Bone marrow (tissue), 2 donors: ENCODE measurements at places on chromosomes 5 and 9.

DNA sequence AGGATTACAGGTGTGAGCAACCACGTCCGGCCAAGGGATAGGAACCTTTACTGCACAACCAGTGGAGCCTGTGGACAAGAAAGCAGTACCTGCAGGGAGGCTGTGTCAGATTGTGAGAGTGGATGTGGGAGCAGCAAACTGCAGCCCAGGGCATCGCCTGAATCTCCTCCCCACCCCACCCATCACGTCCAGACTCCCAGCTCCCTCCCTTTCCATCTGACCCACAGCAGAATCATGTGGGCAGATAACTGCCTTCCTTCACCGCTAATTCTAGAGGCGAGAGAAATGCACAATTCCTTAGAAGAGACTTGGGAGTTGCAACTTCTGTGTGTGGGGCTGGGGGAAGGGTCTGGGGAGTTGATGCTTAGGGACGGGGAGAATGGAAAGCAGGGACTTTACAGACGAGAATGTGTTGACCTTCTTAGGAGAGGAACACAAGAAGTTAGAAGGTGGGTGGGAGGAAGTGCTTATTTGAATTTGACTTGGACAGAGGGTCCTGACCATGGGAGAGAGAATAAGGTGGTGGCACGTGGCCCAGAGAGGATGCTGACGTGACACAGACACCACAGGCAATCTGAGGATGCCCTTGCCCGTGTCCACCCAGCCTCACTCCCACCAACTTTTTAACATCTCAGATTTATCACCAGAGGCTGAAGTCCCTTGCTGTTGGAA, 4.5 kb upstream of the LCP2 start:
- DNase-seq: no peak

DNA sequence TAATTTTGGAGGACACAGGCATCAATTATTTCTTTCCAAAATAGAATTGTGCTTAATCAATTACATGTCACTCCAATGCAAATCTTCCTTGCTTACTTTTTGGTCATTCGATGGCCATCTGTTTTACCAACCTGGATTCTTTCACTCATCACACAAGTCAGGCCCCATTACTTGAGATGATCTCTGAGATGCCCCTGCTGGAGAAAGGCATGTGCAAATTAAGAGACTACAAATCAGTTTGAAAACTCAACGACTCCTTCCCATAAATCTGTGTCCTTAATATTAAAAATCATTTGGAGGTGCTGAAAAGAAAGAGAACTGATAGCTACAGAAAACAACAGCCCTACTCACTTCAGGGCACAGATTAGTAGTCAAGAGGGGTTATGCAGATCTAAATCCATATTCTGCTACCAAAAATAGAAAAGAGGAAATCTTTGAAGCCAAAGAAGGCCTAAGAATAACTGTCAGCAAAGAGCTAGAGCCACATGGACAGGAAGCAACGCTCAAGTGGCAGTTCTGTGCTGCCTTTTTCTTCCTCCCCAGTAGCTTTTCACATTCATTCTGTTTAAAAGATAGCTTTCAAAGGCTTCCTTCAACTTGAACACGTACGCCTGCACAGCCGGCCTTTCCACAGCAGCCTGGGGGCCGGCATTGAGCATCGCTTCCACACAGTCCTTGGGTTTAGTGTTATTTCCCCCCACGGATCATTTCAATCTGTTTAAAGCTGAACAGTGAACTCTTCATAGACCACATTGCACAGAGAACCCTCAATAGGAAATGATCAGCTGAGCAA, 79.3 kb upstream of the MAP3K1 start:
- DNase-seq: no peak

DNA sequence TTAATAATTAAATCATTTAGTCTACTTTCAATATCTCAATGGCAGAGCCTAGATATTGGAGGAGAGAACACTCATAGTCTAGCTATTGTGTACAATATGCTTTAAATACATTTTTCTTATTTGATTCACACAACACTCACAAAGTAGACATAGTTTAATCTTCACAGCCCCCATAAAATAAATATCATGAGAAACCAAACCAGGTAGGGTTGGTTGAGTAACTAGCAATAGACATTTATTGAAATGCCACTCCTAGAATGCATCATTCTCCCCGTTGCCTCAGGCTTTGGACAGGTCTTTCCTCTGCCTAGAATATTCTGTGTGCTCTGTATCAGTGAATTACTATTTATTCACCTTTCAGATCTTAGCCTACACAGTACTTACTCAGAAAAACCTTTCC, 141.9 kb downstream of the CEMIP2 start:
- no peak for DNase-seq

GRCh38 chr5:143222287-143223231, 180.9 kb downstream of the NR3C1 start:
- peak; percentile 23 for DNase-seq

DNA sequence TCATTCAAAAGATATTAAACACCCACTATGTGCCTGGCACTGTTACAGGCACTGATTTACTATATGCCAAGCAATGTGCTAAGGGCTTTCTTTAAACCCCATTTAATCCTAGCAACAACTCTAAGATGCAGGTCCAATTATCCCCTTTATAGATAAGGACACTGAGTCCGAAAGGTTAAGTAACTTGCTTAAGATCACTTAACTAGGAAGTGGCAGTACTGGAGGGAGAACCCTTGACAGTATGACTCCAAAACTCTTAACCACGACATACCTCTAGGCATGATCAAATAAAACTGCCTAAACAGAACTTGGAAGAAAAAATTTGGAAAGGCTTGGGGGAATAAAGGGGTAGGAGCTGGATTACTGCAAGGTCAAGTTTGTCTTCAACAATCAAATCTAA, 1.7 kb downstream of the RAB14 start:
- no peak for DNase-seq

DNA sequence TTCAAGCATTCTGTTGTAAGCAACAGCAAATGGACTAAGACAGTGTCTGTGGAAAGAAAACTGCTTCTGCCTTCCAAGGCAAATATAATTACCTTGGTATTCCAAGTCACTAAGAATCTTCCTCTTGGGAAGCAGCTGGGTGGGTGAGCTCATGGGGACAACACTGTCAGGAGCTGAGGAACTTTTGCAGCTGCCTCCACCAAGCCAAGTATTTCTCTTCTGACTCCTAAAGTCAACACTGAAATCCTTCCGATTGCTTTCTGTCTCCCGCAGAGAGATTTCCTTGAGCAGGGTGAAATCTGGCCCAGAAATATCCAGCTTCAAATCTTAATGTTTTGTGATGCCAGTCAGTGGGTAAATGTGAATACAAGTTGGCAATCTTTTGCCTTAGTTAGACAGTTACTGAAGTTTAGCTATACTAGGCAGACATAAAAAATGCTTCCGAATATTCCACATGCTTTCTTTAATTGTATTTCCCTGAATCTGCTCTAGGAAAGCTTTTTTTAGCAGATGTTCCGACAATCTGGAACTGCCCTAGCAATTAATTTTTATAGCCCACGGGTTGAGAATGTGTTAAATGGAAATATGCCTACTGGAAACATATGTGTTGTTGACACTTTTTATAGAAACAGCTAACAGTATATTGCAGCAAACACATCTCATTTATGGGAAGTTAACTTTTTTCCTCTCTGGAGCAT, 369.9 kb upstream of the DAB2 start:
- DNase-seq: no peak

DNA sequence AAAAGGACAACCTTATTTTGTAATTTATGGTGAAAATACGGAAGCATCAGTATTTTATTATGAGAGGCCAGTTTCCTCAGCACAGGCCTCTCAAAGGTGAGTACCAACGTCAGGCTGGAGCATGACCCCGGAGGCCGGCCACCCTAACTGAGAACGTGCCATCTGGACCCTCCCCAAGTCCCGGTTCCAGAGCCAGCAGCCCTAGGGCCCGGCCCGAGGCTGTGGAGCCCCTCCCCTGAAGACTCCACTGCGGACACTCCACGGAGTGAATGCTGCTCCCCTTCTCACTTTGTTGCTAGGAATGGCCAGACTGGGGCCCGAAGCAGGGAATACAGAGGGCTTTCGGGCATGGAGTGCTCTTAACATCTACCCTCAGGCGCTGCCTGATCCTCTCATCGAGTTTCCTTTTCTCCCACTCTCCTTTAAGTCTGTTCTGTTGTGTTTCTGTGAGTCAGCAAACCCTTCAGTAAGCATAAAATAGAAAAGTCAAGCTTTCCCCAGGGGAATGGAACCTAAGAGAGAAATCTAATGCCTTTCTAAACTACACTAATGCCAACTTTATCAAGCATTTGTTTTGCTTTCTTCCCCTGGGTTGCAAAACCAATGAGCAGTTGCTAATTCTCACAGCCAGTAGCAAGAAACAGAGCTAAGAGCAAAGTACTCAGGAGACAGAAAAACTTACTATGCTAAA, 4.5 kb downstream of the BRD9 start:
- DNase-seq: no peak

- DNase-seq: no peak
These were observed 697 bp upstream of the PRUNE2 start for GRCh38 chr9:76906647-76906975.

DNA sequence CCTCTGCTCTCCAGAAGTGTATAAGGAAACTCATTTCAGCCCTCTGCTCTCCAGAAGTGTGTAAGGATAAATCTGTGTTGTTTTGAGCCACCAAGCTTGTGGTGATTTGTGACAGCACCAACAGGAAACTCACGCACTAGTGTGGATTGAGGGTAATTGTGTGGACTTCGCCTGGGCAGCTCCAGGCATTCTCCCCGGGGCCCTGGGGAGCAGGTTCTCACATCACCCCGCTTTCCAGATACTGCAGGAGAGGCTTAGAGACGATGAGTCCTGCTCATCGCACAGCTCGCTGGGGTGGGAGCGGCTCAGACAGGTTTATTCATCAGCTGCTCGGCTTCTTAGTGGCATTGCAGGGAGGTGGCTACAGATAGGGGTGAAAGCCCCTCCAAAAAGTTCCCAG, 38.4 kb upstream of the RNF130 start:
- DNase-seq: no peak

- no peak for DNase-seq
These were observed 179.2 kb downstream of the FGF18 start for GRCh38 chr5:171598641-171599152.

DNA sequence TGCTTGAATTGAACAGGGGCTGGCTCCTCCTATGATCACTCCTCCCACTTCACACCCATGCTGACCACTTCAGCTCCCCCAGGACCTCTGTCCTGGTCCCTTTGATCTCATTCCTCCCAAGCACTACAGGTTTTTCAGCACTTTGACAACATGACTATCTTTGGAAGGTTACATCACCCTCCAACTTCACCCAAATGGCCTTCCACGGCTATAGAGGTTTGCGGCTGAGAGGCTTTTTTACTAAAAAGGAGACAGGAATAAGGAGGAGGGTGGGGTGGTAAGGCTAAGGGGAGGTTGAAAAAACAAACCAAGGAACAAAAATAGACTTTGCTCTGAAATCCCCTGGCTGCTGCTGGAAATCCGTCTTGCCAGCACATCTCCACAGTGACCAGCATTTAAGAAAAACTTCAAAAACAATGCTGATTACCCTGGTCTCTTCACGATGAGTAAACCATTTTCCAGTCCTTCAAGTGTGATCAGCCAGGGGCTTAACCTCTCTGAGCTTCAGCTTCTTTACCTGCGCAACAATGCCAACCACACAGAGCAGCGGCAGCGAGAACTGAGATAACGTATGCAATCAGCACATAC, 102.7 kb downstream of the DPYSL3 start:
- no peak for DNase-seq

DNA sequence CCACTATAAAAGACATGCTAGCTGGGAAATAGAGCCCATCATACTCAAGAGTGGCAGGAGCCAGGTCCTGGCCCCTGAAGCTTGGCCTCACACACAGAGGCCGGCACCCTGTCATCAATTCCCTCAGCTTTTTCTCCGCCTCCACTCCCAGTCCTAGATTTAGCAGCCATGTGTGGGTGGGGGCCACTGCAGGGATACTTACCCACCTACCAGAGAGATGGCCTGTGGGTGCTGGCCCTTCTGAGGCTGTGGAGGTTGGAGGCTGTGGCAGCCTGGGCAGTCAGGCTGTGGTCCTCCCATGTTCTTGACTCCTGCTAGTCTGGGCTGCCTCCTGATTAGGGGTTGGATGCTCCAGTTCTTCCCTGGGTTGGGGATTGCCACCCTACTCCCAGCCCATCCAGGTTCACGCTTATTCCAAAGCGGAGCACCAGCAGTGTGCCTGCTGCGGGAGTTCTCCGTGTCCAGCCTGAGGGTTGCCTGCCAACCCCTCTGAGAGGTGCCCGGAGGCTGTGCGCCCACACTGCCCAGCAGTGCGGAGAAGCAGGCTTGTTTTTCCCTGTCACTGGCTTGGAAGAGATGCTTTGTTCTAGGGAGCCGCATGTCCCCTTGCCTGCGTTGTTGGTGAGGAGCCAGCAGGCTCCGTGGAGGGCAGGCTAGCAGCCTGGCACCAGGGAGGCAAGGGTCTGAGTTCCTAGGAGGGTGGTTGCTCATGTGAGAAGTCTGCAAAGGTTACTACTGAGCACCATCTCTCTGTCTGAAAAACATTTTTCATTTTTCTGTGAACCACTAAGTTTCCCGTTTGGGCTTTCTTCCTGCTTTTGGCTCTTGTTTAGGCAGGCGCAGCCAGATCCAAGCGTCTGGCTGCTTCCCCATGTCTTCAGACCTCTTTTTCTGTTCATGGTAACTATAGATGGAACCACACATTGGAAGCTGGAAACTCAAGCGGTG, 7.5 kb downstream of the SLC22A5 start:
- no peak for DNase-seq

DNA sequence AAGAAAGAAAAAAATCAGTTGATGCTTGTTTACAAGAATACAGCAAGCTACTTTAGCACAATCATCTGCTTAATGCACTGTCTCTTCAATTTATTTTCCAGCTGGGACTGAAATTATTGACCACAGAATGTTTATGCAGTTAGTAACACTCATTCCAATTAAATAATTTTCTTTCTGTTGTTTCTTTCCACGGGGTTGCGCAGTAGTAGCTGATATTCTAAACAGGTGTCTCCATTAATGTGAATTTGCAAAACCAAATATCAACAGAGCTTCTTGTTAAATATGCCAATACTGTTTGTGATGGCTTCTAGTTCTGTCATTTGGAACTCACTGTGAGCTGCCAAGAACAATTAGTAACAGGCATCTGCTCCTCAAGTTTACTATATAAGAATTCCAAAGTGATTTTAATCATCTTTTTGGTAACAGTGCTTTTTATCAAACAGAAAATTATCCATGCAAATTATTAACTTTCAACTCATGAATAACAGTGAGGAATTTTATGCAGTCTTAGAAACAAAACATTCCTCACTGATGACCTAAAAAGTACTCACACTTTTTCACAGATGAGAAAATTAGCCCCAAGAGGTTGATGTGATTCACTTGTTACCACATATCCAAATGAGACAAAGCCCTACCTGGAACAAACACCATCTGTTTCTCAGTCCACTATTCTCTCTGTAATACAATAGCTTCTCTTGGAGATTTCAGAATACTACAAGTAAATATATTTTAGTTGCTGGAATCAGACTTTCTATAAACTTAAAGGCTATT, 567.6 kb upstream of the RGMB start:
- DNase-seq: no peak
